CD14-positive monocyte (primary cell): ENCODE measurements at places on chromosomes 11 and 22.

GRCh38 chr11:2577991-2578928 is 121.5 kb downstream of the KCNQ1OT1 start:
- DNase-seq, result no peak

GRCh38 chr22:35860837-35861236 is 143.2 kb downstream of the APOL5 start:
- no peak for DNase-seq

DNA sequence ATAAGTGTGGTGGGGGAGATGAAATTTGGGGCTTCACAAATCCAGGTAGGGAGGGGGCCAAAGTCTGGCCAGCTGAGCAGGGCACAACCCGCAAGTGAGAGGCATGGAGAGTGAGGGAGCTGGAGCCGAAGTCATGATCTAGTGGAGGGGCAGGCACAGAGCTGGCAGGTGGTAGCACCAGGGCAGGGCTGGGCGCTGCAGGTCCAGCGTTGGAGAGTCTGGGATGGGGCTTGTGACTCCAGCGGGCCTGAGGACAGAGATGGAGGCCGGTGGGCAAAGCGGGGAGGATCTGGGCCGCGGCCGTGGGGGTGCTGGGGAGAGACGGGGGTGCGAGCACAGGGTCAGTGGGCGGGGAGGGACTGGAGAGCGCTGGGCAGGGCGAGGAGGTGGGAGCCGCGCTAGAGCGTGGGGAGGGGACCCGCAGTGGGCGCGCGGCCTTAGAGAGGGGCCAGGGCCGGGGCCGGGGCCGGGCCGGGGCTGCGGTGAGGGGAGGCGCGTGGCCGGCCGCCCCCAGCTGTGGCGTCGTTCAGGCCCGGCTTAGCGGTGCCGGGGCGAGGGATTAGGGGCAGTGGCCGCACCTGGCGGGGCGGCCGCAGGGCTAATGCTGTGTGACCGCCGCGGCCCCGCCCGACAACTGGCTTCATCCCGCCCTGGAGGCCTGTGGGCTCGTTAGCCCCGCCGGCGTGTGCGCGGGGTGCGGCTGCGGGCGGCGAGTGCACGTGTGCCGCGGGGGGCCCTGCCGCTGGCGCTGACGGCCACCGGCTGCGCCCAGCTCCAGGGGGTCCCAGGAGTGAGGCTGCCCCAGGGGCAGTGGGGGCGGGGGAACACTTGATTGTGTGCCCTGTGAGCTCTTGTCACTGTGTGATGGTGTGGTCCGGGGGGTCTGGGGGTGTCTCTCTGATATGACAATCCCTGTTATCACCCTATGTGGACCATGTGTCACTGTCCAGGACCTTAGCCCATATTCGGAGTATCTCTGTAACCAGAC is 23.6 kb upstream of the MYOD1 start:
- no peak for DNase-seq

- peak; percentile 98 for DNase-seq
Observed at GRCh38 chr11:2933375-2934020, 4.3 kb upstream of the PHLDA2 start.

DNA sequence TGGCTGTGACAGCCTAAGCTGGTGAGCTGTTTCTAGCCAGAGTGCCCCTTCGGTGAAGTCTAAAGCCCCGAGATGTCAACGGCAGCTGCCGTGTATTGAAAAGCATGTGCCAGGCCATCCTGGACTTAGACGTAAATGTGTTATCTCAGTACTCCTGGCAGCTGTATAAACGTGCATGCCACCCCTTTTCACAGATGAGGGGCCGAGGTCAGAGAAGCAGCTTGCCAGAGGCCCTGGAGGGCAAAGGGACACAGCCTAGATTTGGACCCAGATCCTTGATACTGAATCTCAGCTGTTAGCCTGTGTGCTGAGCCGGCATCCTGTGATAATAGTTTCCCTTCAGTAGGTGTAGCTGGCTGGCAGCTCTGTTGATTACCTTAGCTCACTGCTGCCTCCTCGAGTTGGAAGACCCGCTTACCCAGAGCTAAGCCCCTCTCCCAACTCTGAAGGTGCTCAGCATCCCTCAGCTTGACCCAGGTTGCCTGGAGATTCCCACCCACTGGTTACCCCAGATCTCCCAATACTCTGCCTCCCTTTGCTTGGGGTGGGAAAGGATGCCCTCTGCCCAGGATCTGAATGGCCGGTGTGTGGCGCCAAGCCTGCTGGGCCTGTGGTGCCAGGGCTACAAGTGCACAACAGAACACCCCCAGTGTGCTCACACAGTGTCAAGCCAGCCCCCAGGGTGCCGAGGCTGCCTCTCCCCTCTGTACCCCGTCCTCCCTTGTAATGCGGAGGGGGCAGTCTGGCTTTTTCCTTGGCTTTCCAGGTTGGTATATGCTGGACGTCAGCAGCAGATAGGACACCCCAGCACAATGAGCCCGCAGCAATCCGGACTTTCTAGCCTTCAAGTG is 59.8 kb upstream of the WNT7B start:
- no peak for DNase-seq

DNA sequence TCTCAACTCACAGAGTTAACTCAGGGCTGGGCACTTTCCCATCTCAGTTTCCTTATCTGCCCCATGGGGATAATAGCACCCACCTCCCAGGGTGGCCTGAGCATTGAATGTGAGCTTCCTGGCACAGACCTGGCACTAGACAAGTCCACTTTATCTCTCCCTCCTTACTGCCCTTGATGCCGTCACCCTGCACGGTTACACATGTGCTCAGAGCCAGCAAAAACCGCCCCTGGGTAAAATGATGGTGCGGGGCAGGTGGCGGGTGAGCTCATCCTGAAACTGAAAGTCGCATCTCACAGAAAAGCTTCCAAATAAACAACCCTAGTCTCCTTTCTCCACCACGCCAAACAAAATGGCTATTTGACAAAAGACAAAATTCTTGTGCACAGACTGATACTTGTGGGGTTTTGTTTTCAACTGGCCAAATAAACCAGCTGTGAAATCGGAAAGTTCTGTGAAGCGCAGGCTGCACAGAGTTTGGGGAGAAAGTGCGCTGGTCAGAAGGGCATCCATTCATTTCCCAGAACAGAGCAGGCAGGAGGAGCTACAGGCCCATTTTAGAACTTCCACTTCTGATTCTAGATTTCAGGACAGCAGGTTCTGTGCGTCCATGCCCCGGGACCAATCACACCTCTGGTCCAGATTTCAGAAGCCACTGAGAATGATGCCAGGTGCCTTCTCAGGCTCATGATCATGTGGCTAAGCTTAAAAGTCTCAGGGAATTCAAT is 138.1 kb downstream of the SHANK2 start:
- DNase-seq, result no peak

GRCh38 chr11:2522631-2523255 is 77.9 kb downstream of the KCNQ1 start:
- DNase-seq, result no peak

DNA sequence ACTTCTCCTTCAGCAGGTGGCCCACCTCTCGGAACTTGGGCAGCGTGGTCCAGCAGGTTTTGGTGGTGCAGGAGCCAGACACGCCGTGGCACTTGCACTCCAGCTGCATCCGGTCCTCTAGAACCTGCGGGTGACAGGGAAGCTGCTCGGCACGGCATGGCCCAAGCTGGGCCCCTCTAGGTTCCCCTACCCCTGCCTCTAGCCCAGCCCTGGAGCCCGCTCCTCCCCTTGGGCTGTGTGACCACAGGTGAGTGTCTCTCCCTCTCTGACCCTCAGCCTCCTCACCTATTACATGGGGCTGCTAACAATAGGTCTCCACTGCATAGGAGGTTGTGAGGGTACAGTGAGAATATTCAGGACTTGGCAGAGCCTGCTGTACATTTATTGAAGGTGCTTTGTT is 53.8 kb downstream of the WNT7B start:
- no peak for DNase-seq

DNA sequence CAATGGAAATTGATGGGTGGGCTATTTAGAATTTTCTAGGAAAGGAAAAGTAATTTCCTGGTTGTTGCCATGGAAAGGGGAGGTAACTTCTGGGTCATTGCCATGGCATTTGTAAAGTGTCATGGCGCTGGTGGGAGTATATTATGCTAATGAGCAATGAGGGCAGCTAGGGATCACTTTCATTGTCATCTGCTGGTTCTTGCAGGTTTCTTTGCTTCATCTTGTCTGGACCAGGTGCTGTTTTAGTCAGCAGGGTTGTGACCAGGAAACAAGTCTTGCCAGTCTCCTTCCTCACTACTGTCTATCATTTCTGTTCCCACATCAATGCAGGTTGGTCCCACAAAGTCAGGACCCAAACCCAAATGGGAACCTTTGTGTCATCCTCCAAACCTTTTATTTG is 237.6 kb upstream of the C11orf87 start:
- no peak for DNase-seq

GRCh38 chr11:121589946-121590537 is 137.3 kb upstream of the SORL1-AS1 start:
- DNase-seq, result peak; percentile 68

DNA sequence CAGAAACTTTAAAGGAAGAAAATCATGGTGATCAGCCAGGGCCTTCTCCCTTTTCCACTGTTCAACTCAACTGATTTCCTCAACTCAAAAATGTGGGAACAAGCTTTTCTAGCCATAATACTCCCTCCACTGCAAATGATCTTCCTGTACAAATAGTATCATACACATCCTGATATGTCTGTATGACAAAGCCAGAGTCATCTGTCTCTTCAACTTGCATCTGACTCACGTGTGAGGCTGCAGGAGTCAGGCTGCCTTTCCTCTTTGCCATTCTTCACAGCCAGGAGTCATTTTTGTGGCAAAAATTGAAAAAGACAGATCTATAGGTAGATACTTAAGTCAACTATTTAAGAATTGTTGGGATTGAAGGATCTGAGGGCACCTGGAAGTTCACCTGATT is 13.3 kb downstream of the PATZ1 start:
- DNase-seq, result no peak

DNA sequence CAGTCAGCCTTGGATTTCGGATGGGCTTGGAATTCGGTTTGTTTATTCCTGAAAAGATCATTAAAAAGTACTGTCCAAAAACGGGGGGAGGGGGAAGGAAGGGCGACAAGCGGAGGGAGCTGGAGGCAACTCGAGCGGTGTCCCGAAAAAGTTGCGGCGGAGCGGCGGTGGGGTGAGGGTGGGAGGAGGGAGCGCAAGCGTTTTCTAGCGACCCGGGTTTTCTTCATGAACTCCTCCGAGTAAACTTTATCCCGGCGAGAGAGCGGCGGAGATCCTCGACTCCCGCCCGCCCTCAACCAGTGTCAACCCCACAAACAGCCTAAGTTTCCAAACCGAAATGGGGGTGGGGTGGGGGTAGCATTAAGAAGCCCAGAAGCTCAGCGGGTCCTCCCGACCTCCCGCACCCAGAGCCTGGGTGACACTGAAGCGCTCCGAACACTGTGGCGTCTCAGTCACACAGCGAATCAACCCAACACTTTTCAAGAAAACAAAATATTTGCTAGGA is 133.0 kb upstream of the C11orf58 start:
- no peak for DNase-seq

DNA sequence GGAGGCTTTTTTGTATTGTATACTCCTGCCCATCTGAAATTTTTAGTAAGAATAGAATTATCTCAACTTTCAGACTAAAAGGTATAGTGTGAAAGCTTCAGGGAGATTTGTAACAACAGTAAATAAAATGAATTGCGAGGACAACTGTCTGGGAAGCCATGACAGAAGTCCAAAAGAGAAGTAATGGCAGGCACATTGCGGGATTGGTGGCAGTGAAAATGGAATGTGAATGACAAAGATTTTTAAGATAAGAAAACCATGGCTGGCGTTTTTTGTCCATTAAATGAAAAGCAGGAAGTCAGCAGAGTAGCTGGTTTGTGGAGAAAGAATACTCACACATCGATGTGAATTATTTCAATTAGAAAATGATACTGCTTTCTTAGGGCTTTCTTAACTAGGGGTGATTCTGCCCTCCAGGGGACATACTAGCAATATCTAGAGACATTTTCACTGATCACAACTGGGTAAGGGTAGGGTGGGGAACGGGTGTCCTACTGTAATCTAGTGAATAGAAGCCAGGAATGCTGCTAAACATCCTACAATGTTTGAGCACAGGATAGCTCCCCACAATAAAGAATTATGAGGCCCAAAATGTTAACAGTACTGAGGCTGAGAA is 1.6 kb downstream of the NPAT start:
- DNase-seq, result no peak

DNA sequence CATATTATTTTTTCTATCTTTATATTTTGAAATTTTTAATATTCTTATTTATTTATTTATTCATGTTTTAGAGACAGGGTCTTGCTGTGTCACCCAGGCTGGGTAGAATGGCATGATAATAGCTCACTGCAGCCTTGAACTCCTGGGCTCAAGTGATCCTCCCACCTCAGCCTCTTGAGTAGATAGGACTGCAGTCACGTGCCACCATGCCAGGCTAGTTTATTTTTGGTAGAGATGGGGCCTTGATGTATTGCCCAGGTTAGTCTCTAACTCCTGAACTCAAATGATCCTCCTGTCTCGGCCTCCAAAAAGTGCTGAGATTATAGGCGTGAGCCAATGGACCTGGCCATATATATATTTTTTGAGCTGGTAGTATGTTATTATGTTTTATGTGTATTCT is 2.4 kb upstream of the SPDYC start:
- DNase-seq, result no peak

- DNase-seq, result no peak
Observed at GRCh38 chr11:43927925-43928707, 14.3 kb upstream of the C11orf96 start.

DNA sequence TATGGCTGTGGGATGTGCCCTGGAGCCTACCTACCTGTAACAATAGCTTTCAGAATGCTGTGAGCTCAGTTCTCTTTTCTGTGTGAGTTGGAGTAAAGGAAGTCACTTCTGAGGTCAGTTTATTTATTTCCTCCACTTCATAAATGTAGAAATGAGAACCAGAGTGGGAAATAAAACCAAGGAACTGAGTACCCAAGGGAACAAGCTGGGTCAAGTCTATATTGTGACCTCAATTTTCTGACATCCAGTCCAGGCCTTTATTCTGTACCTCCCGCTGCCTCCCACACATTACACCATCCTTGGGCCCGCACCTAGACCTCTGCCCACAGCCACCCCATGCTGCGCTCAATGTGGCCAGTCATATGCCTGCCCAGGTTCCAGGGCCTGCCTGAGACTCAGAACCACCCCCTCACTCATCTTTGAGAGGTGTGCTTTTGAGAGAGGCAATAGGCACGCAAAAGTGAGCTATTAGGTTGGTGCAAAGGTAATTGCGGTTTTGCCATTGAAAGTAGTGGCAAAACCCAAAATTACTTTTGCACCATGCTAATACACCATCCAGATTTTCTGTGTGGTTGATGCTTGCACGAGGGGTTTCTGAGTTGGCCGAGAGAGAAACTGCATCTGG is 9.8 kb downstream of the MS4A6E start:
- DNase-seq, result peak; percentile 16

GRCh38 chr11:15793043-15793996 is 563.0 kb downstream of the SOX6 start:
- peak; percentile 38 for DNase-seq

DNA sequence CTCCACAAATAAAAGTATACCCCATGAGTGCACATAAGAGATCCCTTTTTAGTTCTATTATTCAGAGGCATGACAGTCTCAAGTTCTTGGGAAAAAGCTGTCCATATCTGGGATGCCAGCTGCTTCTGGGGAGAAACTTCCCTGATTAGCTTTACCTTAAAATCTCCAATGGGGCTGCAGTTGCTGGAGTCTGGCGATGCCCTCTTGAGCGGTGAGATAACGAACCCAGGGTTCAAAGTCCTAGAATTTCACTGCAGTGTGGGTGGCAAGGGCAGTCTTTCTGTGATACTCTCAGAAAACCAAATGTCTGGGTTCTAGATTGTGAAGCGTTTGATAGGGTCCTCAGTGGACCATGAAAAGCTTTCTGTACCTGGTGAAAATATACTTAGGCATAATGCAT is 7.4 kb upstream of the PRR33 start:
- no peak for DNase-seq
